Activated CD8-positive, alpha-beta memory T cell treated with anti-CD3 and anti-CD28 coated beads for 4 hours (primary cell): ENCODE measurements at places on chromosomes 4 and X.

DNA sequence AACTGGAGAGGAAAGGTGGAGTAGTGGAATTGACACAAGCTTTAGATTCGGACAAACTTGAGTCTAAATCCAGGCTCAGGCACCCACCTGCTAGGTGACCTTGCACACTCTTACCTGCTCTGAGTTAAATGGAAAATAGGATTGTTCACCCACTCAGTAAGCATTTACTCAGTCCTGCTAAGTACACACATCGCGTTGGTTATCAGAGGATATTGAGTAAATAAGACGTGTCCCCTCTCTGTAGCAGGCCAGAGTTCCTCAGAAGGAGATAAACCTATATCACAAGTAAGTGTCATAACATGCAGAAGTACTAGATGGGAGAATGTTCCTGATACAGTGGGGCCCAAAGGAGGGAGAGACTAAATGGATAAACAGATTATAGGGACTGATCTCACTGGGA, 117.7 kb downstream of the SMIM20 start:
- no peak for DNase-seq

DNA sequence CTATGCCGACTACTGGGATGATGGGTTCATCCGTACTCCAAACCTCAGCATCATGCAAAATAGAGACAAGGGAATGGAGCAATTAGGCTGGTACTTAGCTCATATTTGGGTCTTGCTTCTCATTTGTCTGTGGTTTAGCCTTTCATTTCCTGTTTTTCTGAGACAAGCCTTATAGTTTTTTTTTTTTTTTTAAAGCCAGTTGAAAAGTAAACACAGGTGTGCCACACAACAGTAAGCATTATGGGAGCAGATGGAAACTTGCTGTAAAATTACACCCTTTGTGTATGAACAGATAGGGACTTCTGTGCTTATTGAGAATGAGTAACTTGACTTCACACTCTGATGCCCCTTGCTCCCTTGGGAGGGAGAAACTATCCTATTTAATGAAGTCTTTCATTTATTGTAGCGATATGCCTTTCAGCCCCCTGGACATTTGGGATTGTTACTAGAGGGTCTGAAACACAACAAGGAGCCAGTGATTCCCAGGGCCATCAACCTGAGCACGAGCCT, 13.7 kb downstream of the RASSF6 start:
- DNase-seq: no peak

DNA sequence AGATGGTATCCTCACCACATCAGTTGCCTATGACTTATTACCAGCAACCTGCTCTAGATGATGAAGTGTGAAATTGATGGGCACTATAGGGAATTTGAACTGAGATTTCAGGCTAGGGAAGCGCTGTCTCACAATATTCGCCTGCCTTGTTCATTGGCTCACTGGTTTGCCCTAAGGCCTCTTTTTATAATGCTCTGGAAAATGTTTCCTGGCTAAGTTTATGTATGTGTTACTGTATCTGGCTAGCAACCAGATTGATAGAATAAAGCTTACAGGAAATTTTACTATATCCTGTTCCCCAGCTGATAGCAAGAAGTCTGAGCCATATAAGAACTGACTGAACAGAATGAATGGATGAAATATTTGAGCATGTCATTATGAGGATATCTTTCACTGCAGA, 71.6 kb downstream of the GSTCD start:
- DNase-seq: no peak

DNA sequence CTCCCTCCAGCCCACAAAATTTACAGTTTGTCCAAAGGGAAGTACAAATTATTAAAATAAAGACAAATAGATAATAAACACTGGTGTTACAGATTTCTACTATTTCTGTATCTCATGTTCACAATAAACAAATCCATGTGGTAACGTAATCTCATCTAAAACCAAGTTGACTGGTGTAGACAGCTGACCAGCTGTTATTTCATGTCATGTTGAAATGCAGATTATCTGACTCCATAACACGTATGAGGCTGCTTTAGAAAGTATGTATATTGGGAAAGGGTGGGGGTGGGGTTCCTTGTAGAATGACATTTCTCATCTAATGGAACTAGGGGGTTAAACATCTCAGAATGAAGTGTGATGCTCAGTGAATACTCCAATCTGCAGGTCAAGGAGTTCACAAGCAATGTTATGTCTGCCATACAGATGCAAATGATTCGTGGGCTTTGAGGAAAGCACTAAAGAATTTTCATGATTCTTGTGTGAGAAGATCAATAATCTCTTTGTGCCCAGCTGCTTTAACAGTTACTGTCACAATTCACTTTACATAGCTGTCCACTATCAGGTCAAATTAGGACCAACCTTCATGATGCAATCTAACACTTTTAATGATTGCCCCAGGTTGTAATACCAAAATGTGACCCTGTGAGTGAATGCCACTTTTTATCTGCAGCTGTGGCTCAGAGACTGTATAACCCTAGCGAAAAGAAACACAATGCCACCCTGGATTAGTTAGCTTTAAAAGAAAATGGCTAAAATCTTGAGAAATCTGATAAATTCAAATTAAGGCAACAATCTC, 114.0 kb downstream of the ENOX2 start:
- no peak for DNase-seq

DNA sequence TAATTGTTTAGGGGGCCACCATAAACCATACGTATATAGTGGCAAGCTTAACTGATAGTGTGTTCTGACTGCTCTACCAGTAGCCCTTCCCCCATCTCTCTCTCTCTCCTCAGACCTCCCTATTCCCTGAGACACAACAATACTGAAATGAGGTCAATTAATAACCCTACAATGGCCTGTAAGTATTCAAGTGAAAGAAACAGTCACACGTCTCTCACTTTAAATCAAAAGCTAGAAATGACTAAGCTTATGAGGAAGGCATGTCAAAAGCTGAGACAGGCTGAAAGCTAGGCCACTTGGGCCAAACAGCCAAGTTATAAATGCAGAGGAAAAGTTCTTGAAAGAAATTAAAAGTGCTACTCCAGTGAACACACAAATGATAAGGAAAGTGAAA, 78.0 kb downstream of the PRDM5 start:
- no peak for DNase-seq
